ENCODE measurements at places on chromosomes 3 and 15.

DNA sequence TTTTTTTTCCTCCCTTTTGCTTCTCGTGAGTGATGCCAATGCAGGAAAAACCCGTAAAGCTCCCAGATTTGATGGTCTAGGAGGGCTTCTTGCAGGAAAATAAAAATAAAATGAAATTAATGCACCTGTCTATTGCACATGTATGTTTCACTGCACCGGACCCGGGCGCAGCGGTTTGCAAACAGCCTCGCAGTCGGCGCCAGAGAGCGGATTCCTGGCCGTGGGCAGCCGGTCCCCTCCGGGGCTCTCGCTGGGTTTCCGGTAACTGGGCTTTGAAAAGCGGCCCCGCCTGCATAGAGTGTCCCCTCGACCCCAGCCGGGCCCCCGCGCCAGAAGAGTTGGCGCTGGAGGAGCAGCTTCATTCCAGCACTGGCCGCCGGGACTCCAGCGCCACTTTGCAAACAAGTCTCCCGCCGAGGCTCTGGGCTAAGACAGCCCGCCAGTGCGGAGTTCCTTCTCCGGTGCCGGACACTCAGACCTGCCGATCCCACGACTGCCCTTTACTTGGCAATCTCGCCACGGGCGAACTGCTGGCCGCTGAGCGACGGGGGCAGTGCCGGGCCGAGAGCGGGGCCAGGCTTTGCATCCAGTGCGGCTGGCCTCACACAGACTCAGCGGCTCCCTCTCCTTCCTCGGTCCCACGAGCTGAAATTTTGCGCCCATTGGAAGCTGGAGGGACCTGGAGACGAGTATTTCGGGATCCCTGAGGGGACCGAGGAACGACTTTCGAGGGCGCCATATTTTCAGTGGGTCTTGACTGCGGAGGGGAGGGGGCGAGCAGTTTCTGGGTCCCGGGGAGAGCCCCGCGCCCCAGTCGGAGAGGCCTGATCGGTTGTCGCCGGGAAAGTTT lies 225.9 kb upstream of the C2CD4B start:
- no peak for DNase-seq

DNA sequence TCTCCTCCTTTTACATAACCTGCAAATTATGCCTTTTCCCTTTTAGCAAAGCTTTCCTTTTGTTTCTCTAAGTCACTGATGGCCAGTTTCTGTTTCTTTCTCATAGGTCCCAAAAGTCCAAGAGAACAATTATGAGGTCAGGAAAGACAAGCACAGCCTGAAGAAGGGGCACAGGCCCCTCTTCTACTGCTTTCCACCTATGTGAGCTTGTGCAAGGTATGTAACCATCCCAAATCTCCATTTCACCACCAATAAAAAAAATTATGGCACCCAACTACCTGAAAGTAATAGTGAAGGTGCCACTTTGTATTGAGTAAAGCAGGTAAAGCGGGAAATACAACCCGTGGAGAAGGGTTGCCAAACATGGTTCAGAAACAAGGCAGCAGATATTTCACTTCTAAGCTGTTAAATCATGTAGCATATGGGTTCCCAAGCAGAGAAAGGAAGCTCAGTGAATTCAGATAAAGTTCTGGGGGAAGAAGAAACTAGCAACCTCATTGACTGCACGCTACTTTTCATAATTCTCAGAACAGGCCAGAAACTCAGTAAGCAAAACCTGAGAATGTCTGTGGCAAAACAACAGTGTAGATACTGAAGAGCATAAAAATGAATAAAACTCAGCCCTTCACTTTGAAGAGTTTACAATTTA lies 4.2 kb downstream of the PLOD2 start:
- DNase-seq = no peak

DNA sequence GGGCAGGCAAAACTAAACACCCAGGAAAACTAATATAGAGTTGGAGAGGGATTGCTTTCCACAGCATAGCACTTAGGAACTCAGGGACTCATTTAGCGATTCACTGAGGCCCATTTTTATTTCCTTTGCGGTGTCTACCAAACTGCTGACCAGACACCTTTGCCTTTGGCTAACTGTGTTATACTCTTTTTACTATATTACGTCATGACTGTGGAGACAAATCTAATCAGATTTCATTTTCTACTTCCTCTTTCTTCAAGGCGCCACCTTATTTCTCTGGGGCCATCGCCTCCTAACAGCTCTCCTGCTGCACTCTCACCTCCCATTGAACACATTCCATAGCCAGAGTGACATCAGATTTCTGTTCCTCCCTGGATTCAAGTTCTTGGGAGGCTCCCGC lies 215.7 kb upstream of the WNT5A start:
- DNase-seq = no peak

- DNase-seq = no peak
These were observed 244.4 kb downstream of the ZBTB20 start for GRCh38 chr3:114902691-114903101.

GRCh38 chr3:126051741-126052140 lies 32.2 kb downstream of the SLC41A3 start:
- no peak for DNase-seq

DNA sequence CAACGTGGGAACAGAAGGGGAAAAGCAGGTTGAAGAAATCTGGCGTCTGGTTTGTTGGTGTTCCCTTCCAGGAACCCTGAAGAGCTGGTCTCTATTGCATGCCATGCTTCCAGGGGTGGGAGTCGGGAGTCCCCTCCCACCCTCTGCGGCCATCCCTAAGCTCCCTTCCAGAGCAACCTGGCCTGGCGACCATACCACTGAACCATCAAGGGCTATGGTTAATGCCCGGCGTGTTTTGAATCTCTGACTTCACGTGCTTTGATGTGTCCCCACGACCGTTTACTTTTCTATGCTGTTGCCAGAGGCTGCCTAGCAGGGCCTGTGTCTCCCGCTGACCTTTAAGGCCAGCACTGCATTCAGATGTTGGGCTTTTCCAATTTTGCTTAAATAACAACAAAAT lies 696 bp upstream of the SNRK start:
- no peak for DNase-seq

- no peak for DNase-seq
These were observed 63.6 kb downstream of the SMAD6 start for GRCh38 chr15:66765478-66766281.

DNA sequence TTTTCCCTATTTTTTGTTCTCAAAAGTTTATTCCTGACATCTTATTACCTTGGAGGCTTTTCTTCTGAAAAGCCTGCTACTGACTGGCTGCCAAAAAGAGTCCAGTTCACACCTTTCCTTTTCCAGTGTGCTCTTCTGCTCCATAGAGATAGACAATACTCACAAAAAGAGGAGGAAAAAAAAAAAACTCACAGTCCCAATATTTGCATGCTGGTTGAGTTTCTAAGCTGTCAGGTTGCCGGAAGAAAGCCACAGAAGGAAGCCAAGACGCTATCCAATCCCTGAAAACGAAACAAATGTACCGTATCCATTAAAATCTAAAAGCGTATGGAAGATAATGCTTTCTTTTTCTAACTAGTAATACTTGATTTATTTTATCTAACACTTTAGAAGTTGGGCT lies 299.5 kb downstream of the CADM2 start:
- DNase-seq = no peak

GRCh38 chr3:125179143-125179883 lies 33.2 kb downstream of the SLC12A8 start:
- no peak for DNase-seq

GRCh38 chr3:174253196-174253823 lies 605.8 kb upstream of the NAALADL2 start:
- no peak for DNase-seq

DNA sequence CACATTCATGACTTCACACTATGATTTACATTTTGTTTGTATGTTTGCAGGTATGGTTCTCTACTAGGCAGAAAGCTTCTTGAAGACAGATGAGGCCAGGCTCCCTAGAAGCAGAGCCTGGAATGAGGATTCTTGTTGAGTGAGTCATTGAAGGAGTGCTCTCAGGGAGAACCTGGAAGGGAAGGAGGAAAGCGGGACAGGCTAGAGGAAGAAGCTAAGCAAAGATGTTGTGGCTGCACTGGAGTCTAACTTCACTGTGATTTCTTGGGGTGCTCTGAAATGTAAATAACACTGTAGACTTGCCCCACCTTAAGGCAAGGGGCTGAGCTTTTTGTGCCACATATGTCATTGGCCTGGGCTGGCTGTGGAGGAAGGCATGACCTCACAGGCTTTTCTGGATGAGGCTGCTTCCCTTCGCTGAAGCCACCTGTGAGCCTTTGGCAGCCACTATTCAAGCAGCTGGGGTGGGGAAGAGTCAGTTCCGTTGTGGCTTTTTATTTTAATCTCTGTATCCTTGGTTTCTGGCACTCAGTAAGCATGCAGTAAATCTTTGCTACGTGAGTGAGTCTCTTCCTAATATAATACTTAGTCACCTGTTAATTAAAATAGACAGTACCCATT lies 307.3 kb downstream of the SV2B start:
- DNase-seq = no peak

DNA sequence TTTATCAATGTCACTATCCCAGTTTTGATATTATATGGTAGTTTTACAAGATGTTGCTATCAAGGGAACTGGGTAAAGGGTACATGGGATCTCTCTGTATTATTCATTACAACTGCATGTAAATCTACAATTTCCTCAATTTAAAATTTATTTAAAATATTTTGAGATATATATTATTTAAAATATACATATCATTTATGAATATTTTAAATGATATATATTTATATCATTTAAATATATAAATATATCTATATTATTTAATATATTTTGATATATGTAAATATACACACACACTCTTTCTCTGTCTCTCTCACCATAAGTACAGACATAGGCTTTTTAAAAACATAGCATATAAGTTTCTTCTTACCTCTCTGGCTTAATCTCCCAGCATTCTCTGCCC lies 104.7 kb downstream of the TP63 start:
- no peak for DNase-seq

DNA sequence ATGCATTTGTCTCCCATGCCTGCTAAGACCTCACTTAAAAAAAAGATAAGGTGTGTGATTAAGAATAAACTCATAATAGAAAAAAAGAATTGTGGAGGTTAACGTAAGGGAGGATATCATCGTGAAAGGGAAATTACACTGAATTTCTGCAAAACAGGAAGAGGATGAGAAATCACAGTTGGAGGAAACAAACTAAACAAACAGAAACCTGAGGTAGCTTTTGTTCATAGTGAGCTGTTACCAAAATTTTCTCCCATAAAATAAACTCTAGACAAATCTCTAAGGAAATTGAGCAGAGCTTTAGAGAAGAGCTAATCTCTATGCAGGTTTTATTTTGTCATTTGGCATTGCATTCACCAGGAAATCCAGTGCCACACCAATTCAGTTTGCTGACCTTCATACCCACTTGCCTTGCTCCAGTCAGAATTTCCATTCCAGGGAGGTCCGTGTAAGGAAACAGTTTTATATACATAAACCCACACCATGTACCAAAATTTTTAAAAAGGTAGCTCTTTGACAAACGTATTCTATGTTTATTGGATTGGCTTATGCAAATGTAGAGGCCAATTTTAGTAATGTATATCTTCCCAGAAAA lies 231.2 kb downstream of the MBNL1 start:
- DNase-seq = no peak

DNA sequence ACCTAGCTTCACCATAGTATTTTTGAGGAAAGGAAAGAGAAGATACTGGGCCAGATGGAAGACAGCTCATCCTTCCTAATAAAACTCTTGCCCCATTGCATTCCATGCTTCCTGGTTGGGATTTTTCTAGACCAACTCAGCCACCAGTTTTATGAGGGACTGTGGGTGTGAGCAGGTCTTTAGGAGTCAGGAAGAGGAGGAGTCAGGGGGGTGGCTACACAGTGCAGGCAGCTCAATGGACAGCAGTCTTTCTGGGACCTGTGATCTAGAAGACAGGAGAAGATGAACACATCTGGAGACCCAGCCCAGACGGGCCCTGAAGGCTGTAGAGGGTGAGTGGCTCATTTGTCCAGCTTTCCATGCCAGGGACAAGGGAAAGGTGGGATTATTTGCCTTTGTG lies at the start of gene NOX5:
Gene NOX5, plus strand, starts transcription at position 242 of the 400 bp plus-strand sequence. Its CDS starts 41 bp downstream, at position 283.
- no peak for DNase-seq

DNA sequence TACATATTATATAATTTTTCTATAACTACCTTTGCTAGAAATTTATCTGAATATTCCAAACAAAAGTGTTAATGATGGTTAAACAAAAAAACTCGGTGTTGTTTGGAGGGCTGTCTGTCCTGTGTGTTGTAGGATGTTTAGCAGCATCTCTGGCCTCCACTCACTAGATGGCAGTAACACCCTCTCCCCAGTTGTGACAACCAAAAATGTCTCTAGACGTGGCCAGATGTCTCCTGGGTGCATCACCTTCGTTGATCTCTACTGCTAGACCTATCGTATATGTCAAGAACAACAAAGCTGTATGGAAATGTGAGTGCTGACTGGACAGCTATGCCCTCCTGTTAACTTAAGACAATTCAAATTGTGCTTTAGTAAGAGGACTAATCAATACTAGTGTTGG lies 14.1 kb downstream of the ANKRD34C start:
- no peak for DNase-seq

DNA sequence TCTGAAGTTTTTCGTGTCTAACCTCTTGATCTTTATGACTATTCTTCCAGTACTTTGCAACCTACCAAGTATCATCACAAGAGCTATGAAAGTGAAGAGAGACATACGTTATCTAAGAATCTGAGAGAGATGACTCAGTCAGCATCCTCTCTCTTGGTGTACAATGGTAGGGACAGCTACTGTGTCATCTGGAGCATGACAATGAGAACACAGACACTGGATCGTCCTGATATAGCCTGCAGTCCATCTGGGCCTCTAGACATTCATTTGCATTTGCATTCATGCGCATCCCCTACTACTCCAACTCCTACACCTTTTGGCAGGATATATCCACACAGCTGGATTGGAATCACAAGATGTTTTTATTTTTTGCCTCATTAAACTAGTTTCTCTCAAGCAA lies 115.2 kb downstream of the PEX5L start:
- DNase-seq = no peak

DNA sequence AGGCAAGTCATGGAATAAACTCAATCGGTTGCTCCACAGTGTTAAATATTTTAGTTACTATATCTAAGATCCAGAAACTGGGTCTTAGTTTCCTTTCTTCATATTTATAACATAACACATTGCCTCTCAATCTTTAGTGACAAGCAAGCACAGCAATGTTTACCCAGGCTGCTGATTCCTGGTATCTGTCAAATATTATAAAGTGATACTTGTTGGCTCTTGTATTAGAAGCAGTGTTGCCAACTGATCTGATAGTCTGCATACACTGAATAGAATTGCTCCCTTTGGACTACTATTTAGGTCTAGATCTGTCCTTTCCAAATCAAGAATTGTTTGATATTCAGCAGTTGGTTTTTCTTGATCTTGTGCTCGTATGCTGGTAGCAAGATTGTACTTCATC lies 7.2 kb upstream of the HHLA2 start:
- no peak for DNase-seq
